ENCODE measurements at places on chromosomes 5 and 9.
A peak's percentile ranks its signal among the peaks of the same experiment; 100 is the strongest.

DNA sequence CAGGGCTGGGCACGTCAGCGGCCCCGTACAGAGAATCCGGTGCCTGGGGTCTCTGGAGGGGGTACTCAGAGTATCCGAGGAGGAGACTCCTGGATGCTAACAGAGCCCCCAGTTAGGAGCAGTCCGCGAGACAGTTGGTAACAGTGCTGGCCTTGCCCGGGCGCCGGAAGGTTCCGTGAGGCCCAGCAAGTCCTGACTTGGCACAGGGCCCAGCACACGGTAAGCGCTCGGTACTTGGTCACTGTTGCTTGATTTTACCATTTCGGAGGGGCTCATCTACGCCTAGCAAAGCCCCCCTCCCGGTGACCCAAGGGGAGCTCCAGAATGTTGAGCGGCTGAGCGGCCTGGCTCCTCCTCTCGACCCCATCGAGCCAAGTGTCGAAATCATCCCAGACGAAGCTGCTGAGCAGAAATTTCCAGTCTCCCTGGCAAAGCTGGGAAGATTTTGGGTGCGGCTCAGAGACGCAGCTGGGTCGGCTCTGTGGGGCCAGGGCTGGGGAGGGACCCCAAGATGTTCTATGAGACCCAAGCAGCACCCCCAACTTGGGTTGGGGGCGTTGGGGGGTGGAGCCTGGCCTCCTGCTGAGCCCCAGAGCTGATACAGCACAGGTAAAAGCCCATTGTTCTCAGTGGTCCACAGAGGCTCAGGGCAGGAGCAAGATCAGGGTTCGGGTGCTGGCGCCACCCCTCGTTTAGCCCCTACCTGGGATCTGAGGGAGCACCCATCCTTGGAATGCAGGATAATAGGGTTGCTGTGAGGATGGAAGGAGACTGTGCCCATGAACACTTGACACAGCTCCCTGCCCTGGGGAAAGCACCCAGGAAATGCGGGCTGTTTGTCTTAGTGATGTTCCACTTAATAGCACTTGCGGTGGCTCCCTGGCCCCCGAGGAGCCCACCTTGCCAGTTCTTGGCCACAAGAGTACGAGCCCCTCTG lies 137.2 kb downstream of the C9orf50 start:
- peak; percentile 37 for DNase-seq

- DNase-seq: no peak
These were observed 135.3 kb upstream of the EPB41L4A start for GRCh38 chr5:112554101-112554977.

DNA sequence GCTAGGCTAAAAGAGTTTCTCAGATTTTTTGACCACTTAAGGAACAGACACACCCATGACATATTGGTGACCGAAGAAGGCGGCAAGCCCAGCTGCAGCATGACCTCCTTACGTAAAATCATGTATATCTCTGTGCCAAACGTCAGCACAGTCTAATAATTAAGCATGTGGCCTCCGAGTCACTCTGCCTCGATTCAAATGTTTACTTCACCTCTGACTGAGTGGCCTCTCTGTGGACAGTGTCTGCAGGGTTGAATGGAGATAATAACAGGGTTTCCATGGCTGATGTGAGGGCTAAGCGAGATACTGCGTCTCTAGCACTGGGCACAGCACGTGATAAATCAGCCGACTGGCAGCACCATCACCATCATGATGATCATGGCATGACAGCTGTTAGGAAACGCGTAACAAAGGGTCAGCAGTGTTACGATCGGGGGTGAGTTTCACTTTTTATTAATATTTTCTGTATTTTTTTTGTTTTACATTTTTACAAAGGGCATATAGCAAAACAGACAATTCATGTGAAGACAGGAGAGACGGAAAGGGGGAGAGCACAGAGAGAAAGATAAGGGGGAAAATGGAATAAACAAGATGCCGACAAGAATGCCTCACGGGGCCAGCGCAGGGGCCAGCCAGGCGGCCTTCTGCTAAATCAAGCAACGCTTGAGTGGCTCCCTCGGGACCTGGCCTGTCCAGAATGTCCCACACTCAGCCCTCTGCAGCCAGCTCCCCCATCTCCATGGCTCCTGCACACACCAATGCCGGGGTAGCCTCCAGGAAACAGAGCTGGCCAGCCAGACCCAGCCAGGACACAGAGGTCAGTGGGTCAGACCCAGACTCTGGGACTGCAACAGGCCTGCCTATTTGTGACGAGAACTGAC lies 60.3 kb downstream of the ADAMTS2 start:
- no peak for DNase-seq

DNA sequence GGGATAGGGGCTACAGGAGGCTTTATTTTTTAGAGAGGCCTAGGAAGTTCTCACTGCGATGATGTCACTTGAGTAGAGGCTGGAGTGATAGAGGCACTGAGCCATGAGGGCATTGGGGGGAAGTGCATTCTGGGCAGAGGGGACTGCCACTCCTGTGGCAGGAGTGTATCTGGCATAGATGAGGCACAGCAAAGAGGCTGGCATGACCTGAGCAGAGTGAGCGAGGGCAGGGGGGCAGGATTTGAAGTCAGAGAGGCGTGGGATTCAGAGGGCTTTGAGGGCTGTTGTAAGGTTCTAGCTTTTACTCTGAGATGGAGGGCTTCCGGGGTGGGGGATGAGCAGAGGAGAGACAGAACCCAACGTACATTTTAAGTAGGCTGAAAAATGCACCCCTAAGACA lies 91.9 kb upstream of the SH3PXD2B start:
- no peak for DNase-seq

DNA sequence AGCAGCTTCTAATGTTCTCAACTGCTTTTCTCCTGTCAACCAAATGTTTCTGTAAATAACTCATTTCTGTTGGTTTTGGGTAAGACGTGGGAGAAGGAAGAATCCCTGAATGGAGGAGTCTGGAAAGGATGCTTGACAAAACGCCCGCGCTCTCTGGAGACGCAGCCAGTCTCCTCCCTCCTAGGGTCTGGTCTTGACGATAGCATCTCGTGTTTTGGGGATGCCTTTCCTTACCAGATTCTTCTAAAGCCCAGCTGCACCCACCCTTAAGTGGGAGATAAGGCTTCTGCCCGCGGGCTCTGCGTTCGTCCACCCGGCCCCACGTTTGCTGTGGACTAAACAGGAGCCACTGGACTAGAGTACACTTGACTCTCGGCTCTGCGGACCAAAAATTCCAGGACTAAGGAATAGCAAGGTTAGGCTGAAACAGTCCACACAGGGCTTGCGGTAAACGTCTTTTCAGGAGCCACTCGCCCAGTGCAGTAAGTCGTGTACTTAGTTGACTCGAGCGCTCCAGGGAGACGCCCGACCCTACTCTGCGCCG lies 491 bp upstream of the CTSL start:
- no peak for DNase-seq

DNA sequence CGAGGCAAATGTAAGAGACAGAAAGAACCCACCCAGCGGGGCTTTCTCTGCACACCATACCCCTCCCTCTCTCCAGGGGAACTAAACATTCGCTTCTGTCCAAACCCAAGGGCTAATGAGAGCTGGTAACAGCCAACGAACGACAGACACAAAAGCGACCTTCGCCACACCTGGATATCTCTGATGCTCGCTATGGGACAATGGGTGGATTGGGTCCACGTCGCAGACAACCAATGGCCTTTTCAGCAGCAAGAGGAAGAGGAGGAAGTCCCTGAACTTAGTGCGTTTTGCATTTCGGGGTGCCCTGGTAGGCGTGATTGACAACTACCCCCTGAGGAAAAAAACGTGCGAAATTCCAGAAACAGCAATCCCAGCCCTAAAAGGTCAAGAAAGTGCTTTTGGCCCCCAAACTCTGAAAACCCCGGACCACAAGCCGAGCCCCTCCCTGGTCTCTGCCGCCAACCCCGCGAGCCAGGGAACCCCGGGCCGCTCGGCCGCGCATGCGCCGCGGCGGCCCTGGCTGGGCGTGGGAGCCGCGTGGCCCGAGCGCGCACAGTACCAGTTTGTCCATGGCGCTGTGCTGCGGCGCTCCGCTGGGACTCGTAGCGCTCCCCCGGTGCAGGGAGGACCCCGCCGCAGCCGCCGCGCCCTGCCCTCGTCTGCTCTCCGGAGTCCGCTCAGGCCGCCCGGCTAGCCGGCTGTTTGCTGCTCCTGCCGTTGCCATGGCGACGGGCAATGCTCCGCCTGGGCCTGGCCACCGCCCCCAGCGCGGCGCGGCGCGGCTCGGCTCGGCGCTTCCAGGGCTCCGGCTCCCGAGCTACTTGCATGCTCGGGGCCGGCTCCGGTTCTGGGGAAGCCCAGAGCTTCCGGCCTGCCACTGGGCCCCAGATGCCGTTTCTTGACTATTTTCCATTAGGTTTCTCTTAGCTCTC lies 66.9 kb upstream of the DNAH5 start:
- DNase-seq: peak; percentile 6

DNA sequence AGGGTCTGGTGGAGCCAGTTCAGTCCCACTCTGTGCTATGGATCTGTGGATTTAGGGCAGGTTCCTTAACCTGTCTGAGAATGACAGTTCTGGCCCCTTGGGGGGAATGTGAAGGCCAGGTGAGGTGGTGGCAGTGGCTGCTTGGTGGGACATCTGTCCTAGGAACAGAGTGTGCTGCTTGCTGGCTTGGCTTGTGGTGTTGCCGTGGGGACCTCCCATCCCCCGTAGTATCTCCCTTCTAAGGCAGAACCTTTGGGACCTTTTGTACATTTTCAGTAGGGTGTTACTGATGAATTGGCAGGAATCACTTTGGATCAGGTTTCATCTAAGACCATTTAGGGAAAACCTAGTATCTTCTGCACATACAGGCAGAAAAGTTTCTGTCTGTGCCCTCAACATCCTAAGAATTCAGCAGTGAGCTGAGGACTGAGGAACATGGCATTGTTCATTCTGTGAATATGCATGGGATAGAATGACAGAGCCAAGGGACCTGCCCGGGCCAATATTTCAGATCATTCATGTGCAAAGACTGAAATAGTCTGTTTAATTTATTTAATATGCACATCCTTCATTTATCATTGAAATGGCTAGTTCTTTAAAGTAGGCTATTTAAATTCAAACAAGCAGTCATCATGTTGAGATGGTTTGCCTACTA lies 64.6 kb downstream of the WNK2 start:
- DNase-seq: no peak

- no peak for DNase-seq
These were observed 47.9 kb upstream of the NCS1 start for GRCh38 chr9:130124085-130124860.

- no peak for DNase-seq
These were observed 7.5 kb downstream of the ZNF608 start for GRCh38 chr5:124738681-124739633.

- peak; percentile 81 for DNase-seq
These were observed 2.3 kb upstream of the TNIP1 start for GRCh38 chr5:151083081-151083676.

DNA sequence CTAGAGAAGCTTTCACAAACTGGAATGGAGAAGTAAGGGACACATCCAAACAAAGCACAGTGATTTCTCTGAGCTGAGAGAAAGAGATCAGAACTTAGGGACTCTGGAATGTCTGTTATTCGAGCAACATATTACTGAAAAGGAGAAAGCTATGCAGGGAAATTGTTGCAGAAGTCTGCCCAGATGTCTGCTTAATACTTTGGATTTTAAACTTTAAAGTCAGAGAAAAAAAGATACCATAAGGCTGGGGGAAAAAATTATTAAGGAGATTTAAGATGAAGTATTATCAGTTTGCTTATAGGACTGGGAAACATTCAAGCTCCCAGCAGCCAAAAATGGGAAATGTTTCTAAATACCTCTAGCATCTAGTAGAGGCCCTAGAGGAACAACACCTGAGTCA lies 803.9 kb downstream of the TAF11L14 start:
- DNase-seq: no peak

- no peak for DNase-seq
These were observed 2.4 kb downstream of the TLR4 start for GRCh38 chr9:117706421-117707116.

GRCh38 chr5:176781054-176781375 lies 29.3 kb upstream of the UNC5A start:
- DNase-seq: no peak

DNA sequence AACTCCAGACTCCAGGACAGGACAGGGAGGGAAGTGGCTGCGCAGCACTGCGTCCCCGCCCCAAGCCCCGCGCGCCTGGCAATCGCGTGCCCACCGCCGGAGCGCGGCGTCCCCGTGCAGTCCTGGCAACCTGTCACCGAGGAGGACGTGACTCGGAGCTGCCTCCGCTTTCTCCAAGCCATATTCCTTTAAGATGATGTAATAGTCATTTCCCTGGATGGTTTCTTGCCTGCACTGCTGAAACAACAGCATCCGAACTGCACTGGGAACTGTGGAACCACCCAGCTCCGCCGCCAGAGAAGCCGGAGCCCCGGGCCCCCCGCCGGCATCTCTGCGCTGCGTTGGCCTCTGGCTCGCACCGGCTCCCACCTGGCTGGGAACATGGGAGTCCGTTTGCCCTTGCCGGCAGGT lies 34.5 kb downstream of the KCTD16 start:
- DNase-seq: no peak

DNA sequence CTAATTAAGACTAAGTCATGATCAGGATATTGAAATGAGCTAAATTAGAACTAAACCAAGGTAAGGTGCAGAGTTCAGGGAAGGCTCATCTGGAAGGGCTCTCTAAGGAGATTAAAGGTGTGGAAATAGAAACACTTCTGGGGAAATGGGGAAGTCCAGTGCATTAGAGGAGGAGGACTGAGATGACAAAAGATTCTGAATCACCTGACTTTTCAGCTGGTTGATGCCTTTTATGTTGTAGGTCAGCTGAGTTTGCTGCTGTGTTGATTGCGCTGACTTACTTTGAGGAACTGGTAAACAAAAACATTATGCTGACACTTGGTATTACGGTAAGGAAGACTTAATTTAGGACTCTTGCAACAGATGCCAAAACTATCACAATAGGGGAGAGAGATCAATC lies 23.8 kb downstream of the IFNA5 start:
- DNase-seq: no peak

DNA sequence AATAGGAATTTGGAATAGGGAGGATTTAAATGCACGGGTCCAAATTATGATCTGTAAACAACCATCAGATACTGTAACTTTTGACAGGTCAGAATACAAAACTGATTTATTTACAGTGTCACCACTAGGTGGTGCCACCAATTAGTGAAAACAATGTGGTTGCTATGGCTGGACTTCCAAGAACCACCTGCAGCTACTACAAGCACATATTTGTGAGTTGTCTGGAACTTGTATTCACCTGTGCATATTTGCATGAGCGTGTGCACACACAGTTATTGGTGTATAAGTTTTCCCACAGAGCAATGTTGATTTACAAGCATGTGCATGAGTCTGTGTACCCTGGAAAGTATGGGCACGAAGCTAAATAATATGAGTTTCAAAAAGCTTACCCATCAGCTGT lies 3.0 kb upstream of the HRCT1 start:
- peak; percentile 19 for DNase-seq

DNA sequence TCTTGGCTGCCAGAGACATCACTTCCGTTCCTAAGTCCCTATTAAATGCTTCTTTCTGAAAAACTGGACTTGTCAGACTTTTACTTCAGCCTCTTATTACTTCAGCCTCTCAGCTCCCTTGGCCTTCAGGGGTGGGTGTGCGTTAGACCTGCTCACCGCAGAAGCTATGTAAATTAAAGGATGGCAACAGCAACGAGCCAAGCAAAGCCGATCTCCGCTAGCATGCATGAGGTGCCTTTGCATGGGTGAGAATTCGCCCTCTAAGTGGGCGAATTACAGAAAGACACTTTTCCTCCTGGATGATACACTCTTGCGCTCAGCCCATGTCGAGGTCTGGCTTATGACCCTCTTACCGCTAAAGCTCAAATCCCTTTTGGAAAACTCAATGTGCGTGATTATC lies 10.9 kb upstream of the IL3 start:
- no peak for DNase-seq

- no peak for DNase-seq
These were observed 227.6 kb upstream of the DMRT1 start for GRCh38 chr9:613771-614347.
